OCI-M1 (cell line): ENCODE measurements at places on chromosomes 16 and 17.

DNA sequence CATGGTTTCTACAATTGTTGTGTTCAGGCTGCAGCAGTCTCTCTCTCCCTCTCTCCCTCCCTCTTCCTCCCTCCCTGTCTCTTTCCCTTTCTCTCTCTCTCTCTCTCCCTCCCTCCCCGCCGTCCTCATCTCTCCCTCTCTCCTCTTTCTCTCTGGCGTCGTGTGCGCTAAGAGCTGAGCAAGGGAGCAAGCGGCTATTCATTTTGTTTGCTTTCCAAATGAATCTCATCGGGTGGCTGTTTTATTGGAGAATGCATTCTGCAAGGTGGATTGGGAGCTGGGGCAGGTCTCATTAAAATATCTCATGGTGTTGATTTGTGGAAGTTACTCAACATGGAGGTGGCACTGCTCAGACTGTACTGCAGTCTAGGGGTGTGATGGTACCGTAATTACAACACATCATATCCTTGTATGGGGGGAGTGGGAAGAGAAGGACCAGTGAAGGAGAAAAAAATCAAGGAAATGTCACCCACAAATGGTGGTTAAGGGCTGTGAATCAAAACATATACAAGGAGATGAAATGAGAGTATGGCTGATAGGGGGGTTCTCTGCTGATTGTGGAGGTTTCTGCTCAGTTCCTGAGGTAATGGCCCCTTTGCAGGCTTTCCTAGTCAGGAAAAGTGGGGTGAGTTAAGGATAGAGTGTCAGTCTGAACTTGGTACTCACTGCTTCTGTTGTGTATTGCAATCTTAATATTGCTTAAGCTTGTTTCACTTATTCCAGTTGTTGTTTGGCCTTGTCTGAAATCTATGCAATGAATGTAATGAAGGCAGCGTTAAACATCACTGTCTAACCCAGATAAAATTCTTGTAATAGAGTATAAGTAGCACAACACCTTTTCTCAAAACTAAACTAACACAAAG, 2.7 kb downstream of the MSL1 start:
- DNase-seq: peak; percentile 38

GRCh38 chr17:81002013-81002384, 10.4 kb downstream of the CHMP6 start:
- DNase-seq: no peak

GRCh38 chr17:81511554-81511803, 1.1 kb downstream of the ACTG1 start:
- DNase-seq: peak; percentile 42

GRCh38 chr16:27740496-27741201, 190.7 kb downstream of the KATNIP start:
- DNase-seq: no peak

DNA sequence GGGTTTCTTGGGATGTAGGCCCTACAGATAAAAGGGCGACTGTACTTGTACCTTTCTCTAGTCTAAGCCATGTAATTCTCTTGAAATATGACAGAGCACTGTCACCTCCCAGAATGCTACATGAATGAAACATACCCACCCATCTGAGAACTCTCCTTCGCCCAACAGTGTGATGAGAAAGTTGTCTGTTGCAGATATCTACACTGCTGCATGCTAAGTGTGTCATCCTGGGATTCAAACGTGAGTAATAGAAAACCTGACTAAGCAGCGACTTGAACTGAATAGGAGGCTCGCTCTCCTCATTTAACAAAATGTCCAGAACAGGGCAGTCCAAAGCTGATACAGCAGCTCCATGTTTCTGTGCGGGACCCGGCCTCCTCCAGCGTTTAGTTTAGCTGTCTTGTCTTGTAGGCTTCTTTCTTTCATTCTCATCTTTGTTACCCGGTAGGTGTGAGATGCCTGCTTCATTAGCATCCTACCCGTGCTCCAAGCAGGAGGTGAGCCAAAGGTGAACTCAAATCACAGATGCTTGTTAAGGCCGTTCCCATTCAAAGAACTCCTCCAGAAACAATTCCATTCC, 211.9 kb downstream of the PRKCA start:
- no peak for DNase-seq

- DNase-seq: no peak
Measured at GRCh38 chr17:37833237-37833859, 88.5 kb upstream of the HNF1B start.

GRCh38 chr17:4161192-4161966, 18.4 kb downstream of the CYB5D2 start:
- DNase-seq: peak; percentile 54

- DNase-seq: no peak
Measured at GRCh38 chr17:81646869-81647600, 9.3 kb downstream of the PDE6G start.

- DNase-seq: no peak
Measured at GRCh38 chr17:4425398-4425797, 8.3 kb upstream of the SPNS3 start.

- DNase-seq: no peak
Measured at GRCh38 chr16:60204181-60204580, 1470.1 kb upstream of the GOT2 start.

DNA sequence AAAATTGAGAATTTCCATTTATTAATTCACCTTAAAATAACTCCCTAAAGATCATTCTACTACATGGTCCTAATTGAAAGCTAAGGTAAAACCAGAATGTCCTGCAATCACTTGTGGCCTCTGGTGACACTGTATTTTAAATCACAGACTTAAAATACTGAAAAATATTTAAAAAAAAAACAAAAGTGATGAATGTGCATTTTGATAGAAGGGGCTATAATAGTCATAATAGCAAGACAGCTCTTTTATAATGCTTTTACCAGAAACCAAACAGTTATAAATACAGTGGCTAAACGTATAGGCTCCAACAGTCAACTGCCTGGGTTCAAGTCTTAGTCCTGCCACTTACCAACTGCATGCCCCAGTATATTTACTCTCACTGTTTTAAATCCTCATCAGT, 21.2 kb downstream of the PHLPP2 start:
- DNase-seq: no peak
